ENCODE measurements at places on chromosomes 11 and 22.

GRCh38 chr22:25030636-25031035 is 78.1 kb downstream of the KIAA1671 start:
- DNase-seq: no peak

DNA sequence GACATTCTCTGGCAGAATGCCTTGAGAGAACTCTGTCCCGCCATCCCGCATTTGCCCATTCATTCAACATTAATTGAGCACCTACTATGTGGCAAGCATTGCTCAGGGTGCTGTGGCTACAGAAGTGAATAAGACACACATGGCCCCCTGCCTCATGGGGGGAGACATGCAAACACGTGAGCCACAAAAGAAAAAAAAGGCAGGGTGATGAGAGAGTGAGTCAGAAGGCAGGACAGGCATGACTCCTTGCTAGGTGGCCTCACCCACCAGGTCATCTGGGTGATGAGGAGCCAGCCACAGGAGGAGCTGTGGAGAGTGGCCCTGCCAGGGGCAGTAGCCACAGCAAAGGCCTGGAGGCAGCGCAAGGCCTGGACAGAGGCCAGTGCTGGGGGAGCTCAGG is 4.9 kb downstream of the CHRM4 start:
- DNase-seq: no peak

GRCh38 chr11:118338637-118339061 is 3.9 kb downstream of the CD3D start:
- peak; percentile 80 for DNase-seq

GRCh38 chr11:113952070-113952469 is 22.8 kb upstream of the HTR3A start:
- DNase-seq: no peak

GRCh38 chr11:94806014-94806413 is 37.9 kb downstream of the AMOTL1 start:
- no peak for DNase-seq

- DNase-seq: no peak
Observed at GRCh38 chr11:27361649-27362431, 1.2 kb downstream of the CCDC34 start.

DNA sequence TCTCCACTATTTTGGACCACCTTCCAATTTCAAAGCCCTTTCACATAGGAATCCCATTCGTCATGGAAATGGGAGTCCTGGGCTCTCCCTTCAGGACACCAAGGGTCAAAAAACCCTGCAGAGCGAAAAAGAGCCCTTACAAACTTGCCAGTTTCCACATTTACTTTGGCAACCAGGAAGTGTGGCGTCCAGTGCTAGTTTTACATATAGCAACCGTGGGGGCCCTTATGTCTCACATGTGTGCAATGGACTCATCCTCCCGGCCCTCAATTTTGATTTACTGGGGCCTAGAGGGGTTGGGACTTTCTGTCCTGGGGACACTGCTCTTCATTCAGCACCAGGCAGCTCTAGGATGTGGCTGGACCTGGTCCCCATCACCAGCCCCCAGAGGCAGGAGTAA is 33.7 kb downstream of the DAGLA start:
- no peak for DNase-seq

GRCh38 chr11:46537537-46538295 is 56.1 kb downstream of the AMBRA1 start:
- DNase-seq: peak; percentile 24

DNA sequence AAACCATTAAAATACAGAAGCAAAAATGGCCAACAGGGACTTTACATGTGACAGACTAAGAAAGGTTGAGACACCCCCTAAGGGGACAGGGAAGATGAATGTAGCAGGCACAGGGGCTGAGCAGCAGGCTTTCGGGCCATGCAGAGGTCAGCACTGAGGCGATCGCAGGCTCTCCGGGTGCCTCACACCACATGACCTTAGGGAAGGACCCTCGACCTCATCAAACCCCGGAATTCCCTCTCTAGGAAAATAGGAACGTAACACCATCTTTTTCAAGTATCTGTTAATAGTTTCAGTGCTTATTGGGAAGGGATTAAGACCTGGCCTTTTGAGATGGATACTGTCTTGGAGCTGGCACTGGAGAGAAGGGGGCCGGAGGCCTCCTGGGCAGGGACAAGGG is 27.4 kb downstream of the OPCML start:
- no peak for DNase-seq

DNA sequence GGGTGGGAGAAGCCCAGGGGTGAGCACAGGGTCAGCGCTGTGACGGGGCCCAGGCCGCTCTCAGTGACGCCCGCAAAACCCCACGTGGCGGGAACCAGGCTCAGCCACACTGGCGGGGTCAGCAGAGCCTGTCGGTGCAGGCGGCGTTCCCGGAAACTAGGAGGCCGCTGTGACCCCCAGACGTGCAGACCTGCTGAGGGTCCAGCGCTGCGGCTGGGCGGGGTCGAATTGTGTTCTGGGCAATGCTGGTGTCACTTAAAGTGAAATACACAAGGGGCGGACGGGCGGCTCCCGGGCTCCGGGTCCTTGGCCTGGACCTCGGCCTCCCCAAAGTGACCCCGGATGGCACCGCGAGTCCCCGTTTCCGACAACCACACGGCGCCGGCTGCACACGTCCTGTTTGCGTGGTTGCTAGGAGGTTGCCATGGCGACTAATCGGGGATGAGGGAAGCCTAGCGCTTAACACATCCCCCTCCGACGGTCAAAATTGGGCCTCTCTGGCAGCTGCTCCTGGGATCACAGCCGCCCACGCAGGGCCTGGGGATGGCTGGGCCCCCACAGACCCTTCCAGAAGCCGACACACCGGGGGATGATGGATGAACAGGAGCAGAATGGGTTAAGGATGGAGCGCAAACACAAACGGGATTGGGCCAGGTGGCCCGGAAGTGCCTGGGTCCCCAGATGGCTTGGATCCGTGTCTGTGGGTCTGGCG is 81.7 kb upstream of the PRR5 start:
- peak; percentile 69 for DNase-seq

GRCh38 chr11:102422817-102423712 is 29.5 kb downstream of the TMEM123 start:
- DNase-seq: no peak

DNA sequence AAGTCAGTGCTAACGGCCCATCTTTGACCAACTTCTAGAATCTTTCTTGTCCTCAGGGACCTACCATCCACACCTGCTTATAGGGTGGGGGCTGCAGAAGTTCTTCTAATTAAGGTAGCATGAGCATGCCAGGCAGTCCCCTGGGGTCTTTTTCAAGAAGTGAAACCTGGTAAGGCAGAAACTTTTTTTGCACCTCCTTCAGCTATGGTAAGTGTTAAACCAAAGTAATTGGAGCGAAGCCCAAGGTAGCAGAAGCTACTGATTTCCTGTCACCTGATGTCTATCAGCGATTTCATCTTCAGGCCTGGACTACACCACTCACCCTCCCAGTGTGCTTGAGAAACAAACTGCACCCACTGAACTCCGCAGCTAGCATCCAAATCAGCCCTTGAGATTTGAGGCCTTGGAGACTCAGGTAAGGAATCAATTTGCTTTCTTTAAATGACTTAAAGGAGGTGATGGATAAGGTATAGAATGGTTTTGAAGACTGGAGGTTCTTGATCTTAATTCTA is at the start of gene MS4A1:
TSS of gene MS4A1 (plus strand) at position 317 of the 512 bp plus-strand sequence. CDS start 6,528 bp downstream, outside the sequence.
- no peak for DNase-seq

DNA sequence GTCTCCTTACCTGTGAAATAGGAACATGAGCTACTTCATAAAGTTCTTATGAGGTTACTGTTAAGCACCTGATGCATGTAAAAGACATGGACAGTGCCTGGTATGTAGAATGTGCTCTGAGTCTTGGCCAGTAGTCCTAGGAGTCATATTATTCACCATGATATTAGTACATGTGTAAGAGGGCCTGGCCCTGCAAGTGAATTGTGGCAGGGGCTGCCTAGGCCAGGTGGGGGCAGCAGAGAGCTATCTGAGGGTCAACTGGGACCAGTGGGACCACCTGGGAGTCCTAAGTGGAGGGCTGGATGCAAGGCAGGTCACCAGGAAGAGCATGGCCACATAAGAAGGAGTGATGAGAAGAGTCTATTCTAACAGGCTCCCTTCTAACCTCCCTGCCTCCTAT is 529.5 kb downstream of the SOX6 start:
- no peak for DNase-seq

- no peak for DNase-seq
Observed at GRCh38 chr11:36053281-36053680, 109.4 kb downstream of the LDLRAD3 start.

- DNase-seq: no peak
Observed at GRCh38 chr11:131178020-131178419, 192.4 kb upstream of the NTM start.

DNA sequence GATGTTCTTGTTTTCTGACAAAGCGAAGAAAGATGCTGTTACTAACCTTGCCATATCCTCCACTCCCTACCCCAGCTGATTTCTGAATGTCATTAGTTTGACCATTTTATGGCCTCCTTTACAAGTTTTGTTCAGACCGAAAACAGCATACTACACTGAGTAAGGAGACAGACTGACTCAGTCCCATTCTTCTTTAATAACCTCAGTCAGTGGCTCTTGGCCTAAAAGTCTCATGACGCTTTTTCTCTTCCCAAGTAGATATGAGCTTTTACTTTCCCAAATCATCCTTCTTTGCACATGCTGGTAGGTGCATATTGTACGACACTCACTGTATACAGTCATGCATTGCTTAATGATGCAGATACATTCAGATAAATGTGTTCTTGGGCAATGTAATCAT is 8.0 kb upstream of the FIBIN start:
- DNase-seq: no peak

GRCh38 chr11:72624496-72625201 is 49.6 kb downstream of the PDE2A start:
- no peak for DNase-seq

GRCh38 chr11:5234381-5234834 is at the start of gene HBD:
TSS of gene HBD (minus strand) at chr11:5234483. CDS start at chr11:5234433, 50 bp downstream.
- DNase-seq: no peak

DNA sequence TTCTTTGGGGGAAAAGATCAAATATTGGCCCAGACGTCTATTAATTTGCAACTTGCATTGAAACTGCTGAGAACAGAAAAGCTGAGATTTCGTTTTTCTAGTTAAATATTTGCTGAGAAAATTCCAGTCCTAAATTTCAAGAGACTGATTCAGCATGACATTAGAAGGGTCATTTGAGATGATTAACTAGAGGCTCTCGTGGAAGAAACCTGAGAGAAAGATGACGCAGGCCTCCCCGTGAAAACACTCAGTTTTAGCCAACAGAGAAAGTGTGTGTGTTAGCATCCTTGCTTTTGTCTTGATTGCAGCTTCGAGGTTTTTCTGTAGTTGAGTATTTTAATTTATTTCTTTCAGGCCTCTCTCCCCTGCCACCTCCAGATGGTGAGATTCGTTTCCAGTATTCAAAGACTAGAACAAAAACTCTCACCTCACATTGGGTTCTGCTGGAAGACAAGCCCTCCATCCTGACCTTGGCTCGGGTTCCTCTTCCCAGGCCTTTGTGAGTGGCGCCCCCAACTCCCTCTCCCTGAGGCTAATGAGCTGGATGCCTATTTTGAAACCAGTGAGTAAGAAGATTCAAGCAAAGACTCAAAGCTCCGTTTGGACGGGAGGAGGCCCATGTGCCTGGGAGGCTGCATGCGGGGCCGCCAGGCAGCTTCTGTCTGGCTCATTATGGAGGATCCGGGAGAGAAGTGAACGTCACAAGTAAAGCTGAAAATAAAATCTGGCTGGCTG is 52.4 kb downstream of the CELSR1 start:
- no peak for DNase-seq

GRCh38 chr11:8261921-8262551 is 1.6 kb downstream of the LMO1 start:
- no peak for DNase-seq

GRCh38 chr11:10453261-10453660 is 1.8 kb upstream of the AMPD3 start:
- DNase-seq: no peak

GRCh38 chr22:41320416-41321240 is 19.3 kb downstream of the ZC3H7B start:
- DNase-seq: no peak

- DNase-seq: no peak
Observed at GRCh38 chr11:100687630-100688395, 725 bp downstream of the ARHGAP42 start.

- no peak for DNase-seq
Observed at GRCh38 chr11:114060392-114061047, 1.0 kb downstream of the ZBTB16 start.

- DNase-seq: no peak
Observed at GRCh38 chr11:106621484-106621883, 396.8 kb downstream of the GUCY1A2 start.

DNA sequence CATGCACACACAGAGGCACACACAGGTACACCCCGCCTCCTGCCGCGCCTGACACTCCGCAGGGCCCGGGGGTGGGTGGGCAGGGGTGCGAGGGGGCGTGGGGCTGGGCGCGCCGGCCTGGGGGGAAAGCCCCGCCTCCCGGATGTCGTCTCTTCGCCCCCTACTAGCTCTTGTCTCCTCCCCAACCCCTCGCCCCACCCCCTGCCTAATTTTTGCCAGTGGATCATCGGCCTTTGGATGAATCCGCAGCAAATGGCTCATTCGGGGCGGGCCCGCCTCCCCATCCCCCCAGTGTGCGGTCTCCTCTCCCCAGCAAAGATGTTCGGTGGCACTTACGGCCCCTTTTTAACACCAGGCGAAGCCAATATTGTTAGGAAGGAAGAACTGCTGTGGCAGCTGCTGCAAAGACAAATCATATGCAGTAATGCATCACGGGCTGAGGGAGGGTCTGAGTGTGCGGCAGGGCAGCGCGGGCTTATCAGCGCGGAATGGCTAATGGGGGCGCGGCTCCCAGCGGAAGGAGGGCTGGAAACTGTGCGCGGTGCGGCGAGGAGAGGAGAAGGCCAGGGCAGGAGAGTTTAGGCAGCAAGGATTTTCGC is 13.4 kb upstream of the NECTIN1 start:
- DNase-seq: no peak
